CD4-positive, alpha-beta T cell treated with Interleukin-15 for 4 hours (primary cell): ENCODE measurements at places on chromosomes 6 and 20.

- DNase-seq: no peak
These were observed 151.8 kb upstream of the INSM1 start for GRCh38 chr20:20215976-20216727.

DNA sequence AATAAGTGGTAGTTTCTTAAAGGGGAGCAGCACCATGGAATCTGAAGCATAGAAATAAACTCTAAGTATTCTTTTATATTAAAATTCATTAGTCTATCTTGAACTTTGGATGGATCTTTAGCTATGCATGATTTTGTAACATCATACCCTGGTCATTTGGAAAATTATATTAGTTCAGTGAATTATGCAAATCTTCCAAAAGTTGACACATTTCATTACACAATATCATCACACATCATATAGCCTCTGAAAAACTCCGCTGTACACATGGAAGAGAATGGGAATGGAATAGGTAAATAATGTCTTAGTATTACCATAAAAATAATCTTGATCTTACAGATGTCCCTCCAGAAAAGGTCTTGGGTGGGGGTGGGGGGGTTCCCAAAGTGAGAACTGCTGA is 96.1 kb downstream of the ATXN1 start:
- DNase-seq: no peak

DNA sequence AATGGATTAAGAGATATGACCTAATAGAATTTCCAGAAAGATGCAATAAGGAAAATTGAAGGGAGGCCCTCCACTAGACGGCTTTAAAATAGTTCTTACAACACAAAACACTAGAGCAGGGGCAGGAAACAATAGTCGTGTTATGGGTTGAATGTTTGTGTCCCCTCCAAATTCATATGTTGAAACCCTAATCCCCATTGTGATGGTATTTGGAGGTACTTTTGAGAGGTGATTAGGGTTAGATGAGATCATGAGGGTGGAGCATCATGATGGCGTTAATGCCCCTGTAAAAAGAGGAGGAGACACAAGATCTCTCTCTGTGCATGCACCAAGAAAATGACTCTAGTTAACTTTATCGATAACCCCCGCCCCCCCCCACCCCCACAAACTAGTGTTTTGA is 104.0 kb upstream of the HMGN3 start:
- no peak for DNase-seq

DNA sequence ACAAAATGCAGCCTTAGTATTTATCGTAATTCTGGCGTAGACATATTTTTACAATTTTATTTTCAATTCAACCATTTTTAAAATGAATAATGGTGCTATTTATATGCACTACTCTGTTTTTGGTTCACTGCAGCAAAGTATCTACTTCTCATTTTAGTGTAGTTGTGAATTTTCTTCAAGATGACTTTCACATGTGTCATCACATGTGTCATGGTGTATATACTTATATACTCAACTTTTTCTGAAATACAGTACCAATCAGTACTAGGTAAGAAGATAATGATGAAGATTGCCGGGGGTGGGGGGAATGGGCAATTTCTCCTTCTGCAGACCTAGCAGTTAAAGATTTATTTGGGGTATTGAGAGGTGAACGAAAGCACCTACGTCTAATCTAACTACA is 634.5 kb downstream of the PHF3 start:
- DNase-seq: no peak

GRCh38 chr6:110357664-110358552 is at the start of gene METTL24:
TSS of gene METTL24 (minus strand) at chr6:110358349. CDS start at chr6:110358272, 77 bp downstream.
- no peak for DNase-seq

GRCh38 chr6:32668226-32668747 is 1.8 kb upstream of the HLA-DQB1 start:
- DNase-seq: peak; percentile 89

DNA sequence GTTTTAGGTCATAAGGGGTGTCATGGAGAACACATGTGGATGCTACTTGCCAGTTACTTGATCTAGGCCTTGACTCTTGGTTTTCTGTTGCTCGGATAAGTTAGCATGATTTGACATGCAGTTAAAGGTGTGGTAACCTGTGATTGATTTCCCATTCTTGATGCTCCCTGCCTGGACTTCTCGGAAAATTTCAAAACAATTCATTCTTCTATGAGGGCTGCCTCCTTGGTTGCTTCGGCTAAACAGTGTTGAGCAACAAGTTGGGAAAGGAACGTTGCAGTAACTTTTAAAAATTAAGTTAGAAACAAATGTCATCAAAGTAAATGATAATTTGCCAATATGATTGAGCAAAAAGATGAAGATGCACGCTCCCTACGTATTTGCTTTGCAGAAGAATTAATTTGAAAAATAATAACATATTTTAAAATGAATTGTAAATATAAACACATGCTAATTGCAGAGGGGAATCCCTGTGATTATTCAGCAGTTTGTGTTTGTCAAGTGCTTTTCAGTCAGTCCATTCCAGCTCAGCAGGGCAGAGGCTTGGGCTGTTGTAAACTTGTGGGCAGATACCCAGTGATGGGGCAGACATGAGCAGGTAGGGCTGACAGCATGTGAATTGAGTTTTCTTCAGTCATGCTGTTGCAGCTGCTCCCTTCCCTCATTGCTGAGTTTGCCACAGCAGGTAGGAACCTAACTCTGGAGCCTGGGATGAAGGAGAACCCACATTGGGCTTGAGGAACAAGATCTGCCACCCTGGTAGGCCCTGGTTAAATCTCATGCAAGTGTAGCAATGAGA is 110.2 kb downstream of the ESR1 start:
- DNase-seq: no peak

- DNase-seq: no peak
These were observed 87.8 kb upstream of the CCDC28A start for GRCh38 chr6:138685781-138686180.
